Hindlimb muscle (tissue), 1 donor: ENCODE measurements at places on chromosomes 11 and 22.

- DNase-seq, result no peak
Measured at GRCh38 chr11:45057938-45058646, 88.3 kb upstream of the PRDM11 start.

- no peak for DNase-seq
Measured at GRCh38 chr22:19823902-19824211, 30.8 kb downstream of the GNB1L start.

- peak; percentile 77 for DNase-seq
Measured at GRCh38 chr22:24894998-24895397, 51.5 kb downstream of the LHFPL7 start.

DNA sequence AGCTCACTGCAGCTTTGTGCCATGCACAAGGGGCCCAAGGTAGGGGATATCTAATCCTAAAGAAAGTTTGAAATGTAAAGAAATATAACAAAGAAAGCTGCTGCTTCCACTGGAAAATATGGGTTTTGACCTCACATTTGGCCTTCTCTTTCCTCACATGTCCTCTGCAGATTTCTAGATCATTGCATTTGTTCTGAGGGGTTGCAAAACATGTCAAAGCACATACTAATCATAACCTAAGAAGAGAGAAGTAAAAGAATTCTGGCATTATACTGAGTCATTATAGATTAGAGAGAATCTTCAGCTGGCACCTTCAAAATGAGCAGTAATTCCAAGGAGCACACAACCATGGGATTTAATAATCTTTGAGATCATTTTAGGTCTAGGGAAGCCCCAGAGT lies 92.5 kb upstream of the CHRM4 start:
- no peak for DNase-seq

DNA sequence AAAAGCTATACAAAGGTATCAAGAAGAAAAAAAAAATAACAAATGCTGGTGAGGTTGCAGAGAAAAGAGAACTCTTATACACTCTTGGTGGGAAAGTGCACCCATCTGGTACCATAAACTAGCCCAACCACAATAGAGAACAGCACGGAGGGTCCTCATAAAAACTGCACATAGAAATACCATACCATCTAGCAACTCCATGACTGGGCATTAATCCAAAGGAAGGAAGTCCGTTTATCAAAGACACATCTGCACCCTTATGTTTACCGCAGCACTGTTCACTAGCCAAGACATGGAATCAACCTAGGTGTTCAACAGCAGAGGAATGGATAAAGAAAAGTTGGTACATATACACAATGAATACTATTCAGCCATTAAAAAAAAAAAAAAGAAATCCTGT lies 10.8 kb upstream of the CLDN5 start:
- no peak for DNase-seq

DNA sequence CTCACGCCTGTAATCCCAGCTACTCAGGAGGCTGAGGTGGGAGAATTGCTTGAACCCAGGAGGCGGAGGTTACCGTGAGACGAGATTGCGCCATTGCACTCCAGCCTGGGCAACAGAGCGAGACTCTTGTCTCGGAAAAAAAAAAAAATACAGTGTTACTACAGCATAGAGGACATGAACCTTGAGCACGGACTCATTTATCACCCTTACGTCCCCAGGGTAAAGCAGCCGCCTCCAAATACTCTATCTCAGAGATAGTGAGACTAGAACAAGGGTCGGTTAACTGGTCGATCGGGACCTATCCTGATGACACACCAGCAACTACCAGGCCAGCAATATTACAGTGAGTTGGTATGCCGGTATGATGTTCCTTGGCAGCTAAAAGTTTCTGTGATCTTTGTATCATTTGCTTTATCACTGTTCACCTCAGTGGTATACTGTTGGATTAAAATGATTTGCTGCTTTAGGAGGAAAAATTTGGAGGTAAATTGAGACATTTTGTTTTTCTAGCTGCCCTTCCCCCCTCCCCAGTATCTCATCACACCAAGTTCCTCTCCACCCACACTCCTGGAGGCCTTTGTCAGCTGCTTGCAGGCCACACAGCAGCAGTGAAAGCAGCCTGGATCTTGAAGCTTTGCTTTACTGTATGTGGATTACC lies 7.0 kb upstream of the SIDT2 start:
- no peak for DNase-seq

- peak; percentile 34 for DNase-seq
Measured at GRCh38 chr11:70826541-70827335, 425.6 kb downstream of the SHANK2 start.

GRCh38 chr11:61976813-61977475 lies 9.5 kb upstream of the FTH1 start:
- DNase-seq, result no peak

- no peak for DNase-seq
Measured at GRCh38 chr11:35223991-35224390, 85.0 kb downstream of the CD44 start.

GRCh38 chr22:43860831-43861230 lies 1.5 kb downstream of the SULT4A1 start:
- DNase-seq, result no peak

GRCh38 chr11:78424334-78425270 lies 7.0 kb upstream of the GAB2 start:
- no peak for DNase-seq

DNA sequence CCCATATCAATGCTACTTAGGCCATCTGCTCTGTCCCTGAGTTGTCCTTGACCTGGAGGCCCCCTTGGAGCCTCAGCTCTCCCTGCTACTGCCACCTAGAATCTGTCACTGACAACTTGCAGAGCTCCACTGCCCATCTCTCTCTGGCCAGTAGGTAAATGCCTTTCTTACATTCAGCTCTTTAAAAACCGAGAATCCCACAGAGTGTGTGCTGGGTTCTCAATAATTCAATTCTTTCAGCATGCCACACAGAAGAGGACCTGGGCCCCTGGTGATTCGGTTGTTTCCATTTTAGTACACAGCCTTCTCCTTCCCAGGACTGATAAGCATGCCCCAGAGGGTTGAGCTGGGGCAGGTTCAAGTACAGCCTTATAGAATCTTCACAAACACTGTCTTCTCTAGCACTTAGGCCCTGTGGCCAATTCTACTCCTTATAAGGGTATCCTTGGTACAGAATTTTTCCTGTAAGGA lies 22.0 kb upstream of the IPO7 start:
- no peak for DNase-seq

DNA sequence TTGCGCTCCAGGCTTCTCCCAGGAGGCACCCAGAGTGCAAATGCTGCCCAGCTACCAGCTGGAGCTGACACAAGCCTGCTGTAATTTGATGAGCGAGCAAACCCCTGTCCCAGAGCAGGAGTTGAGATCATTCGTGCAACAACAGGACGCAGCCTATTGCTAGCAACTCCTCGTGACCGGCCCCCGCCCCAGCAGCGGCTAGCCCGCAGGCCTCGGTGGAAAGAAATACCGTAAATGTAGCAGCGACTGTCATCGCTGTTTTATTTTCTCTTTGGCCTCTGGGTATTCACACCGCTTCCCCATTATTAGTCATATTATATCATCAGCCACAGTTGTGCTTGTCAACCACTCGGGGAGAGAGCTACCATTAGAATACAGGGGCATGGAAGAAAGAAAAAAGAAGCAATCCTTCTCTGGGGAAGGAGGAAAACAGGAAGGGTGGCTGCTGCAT lies 59.2 kb upstream of the ATXN10 start:
- DNase-seq, result peak; percentile 67

DNA sequence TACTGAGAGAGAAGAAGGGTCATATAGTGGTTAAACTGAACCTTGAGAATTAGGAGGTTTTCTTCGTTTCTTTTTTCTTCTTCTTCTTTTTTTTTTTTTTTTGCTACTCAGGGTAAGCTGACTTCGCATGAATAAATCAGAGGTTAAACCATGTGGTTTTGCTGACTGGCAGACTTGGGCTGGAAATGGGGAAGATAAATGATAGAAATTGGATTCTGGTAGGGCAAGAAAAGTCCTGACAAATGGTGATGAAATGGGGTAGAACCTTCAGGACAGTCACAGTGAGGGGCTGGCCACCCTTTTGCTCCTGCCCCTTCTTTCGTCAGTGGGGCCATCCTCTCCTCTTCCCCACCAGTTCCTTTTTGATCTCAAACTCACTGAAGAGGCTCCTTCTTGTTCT lies 1.6 kb upstream of the SWAP70 start:
- DNase-seq, result no peak

DNA sequence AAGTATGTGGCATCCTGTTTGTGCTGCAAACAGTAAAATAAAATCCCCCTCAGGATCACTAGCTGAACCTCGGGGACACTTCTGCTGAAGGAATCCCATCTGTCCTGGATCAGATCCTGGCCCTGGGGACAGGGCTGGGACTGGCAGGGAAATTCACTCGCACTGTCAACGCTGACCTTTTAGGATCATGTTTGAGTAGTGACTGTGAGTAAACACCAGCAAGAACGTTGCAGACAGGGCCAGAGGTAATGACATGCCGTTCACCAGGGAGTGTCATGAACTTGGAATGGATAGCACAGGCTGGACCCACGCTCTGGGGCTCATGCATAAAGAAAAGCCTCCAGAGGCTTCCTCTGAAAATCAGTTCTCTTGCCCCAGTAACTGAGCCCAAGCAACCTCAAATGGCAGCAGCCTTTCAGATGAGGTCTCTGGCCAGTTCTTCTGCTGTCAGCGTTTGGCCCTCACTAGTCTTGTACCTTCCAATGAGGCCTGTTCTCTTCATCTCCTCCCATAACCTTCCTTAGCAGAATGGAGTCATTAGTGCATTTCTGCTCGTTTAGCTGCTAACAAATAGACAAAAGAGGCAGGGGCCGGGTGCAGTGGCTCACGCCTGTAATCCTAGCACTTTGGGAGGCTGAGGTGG lies 51.0 kb upstream of the BARX2 start:
- no peak for DNase-seq

GRCh38 chr11:113248702-113249490 lies 65.5 kb upstream of the TTC12 start:
- DNase-seq, result no peak

DNA sequence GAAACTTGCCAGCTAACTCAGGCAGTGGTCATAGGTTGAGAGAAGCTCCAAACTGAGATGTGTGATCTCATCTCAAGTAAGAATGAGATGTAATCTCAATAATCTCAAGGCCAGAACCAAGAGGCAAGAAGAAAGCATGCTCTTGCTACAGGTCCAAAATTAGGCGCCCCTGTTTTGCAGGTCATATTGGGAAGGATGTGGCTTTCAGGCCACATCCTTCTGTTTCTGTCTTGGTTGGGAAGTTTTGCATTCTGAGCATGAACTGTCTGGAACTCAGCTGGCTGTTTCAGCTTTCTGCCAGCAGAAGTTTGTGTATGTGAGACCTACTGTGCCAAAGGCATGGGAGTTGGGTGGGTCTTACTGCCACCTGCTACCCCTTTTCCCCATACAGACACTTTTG lies 67.5 kb upstream of the MS4A8 start:
- no peak for DNase-seq

- DNase-seq, result peak; percentile 93
Measured at GRCh38 chr11:76339221-76339620, 41.7 kb downstream of the THAP12 start.

- DNase-seq, result no peak
Measured at GRCh38 chr11:83151274-83151977, 5.5 kb upstream of the PCF11 start.

DNA sequence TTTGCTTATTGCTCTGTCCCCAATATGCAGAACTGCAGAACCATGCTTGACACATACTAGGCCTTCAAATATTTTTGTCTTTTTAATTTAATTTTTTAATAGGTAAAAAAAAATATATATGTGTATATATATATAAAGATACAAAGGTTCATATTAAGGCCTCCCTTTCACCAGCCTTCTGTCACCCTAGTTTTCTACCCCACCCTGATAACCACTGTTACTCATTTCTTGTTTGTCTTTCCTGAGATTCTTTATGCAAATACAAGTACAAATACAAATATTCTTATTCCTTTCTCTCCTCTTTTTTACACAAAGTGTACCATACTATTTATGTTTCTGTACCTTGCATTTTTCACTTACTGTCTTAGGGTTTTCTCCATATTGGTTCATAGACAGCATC lies 43.0 kb downstream of the UVRAG start:
- no peak for DNase-seq

GRCh38 chr22:28268171-28268570 lies 349.1 kb upstream of the PITPNB start:
- no peak for DNase-seq

- peak; percentile 73 for DNase-seq
Measured at GRCh38 chr22:23178512-23179254, 1.6 kb upstream of the BCR start.

DNA sequence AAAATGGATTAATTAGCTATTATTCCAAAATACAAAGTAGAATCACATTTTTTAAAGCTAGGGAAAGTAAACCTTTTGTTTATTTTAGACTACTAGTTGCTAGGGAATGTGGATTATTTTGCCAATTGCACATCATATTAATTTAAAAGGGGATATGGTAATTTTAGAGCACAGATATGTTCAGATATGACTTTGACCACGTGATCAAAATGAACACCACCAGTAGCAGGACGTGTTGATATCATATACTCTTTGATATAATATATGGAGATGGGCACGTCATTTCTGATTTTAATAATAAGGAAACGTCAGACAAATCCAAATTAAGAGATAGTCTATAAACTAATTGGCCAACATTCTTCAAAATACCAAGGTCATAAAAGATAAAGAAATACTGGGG lies 1188.3 kb upstream of the CNTN5 start:
- DNase-seq, result no peak

GRCh38 chr11:63839508-63840355 lies 822 bp downstream of the MARK2 start:
- DNase-seq, result peak; percentile 46

- DNase-seq, result no peak
Measured at GRCh38 chr22:25172153-25172552, 27.5 kb upstream of the CRYBB3 start.

- no peak for DNase-seq
Measured at GRCh38 chr22:29580200-29580810, 608 bp downstream of the NIPSNAP1 start.

- DNase-seq, result no peak
Measured at GRCh38 chr11:128299132-128299726, 288.1 kb downstream of the ETS1 start.

GRCh38 chr11:93858121-93858775 lies 7.8 kb upstream of the VSTM5 start:
- no peak for DNase-seq
